ENCODE measurements at places on chromosomes 4 and X. TPM values are rescaled to one million over a fixed set of nuclear protein-coding genes. Genes with fewer than 3 reads are reported as not detected.

DNA sequence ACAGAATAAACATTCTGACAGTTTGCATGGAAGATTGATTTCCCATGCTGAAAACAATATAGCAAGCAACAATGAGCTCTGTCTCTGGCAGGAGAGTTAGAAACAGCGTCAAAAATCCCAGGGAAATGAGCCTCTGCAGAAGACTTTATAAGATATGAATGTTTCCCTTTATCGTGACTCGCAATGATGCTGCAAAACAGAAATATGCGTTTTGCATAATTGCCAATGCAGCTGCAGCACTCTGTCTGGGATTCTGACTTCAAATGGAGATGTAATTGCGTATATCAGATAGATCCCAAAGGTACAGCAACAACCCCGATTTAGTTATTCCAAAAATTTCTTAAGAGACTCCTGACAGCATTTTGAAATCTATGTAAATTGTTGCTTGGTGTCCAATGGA lies 702.4 kb upstream of the EPHA5 start:
- DNase-seq = no peak

DNA sequence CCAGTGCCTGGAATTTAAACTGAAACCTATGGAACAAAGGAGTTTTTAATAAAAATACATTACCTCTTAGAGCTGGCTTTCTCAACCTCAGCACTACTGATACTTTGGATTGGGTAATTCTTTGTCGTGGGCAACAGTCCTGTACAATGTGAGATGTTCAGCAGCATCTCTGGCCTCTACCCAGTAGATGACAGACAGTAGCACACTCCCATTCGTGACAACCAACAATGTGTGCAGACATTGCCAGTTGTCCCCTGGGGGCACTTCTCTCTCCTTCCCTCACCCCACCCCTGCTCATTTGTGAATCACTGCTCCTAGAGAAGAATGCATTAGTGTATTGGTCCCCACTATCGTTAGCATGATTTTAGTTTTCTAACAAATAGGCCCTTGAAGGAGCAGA lies 16.2 kb downstream of the GPAT3 start:
- no peak for DNase-seq

- DNase-seq = no peak
Measured at GRCh38 chr4:92618968-92619367, 315.2 kb downstream of the GRID2 start.

- no peak for DNase-seq
Measured at GRCh38 chr4:84051639-84052038, 447.5 kb downstream of the NKX6-1 start.

DNA sequence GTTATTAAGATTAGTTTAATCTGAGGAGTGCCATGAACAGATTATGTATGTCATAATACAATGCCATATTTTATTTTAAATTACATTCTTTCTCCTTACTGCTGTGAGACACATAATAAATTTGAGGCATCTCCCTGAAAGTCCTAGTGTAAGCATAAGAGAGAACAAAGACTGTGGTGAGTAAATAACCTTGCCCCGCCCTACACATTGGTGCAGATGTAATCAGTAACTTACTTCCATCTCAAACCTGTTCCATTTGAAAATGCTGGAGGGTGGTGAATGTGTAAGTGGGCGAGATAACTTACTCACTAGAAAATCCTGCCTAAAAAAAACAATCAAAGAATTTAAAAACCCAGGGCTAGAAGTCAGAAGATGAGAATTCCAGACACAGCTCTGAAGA lies 338.1 kb upstream of the SLIT2 start:
- no peak for DNase-seq

The ABCG2 gene
- polyA plus RNA-seq = 8.5 TPM

DNA sequence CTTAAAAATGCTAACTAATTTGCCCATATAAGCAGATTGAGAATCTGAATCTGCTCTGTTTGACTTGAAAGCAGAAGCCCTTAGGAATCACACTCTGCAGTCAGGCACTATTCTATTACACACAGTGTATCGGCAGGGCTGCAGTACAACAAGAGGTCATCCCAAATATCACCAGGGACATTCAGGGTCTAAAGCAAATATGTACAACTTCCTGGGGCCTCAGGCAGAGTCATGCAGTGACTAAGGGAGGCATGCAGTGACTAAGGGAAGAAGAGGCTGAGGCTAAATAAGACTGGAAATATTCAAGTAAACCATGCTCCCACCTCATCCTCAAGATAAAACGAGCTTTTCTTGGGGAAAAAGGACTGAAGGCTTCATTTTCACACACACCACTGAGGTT lies 20.9 kb downstream of the MAPK10 start:
- DNase-seq = no peak

DNA sequence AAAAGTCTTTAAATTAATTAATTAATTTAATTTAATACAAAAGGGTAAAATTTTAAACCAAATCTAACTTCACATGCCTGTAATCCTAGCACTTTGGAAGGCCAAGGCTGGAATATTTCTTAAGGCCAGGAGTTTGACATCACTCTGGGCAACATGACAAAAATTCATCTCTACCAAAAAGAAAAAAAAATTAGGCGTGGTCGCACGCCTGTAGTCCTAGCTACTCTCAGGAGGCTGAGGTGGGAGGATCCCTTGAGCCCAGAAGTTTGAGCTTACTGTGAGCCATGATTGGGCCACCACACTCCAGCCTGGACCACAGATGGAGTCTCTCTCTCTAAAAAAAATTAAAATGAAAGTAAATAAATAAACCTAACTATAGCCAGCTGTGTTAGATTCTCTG lies 39.2 kb upstream of the ANTXR2 start:
- DNase-seq = no peak

The GCNA gene
- 2.5 TPM for polyA plus RNA-seq

The OCIAD1 gene
- 243 TPM for polyA plus RNA-seq

Data from right renal cortex interstitium (tissue), 3 donors.